GM12878 (cell line): ENCODE measurements at places on chromosomes 16 and 17. TPM values are rescaled to one million over a fixed set of nuclear protein-coding genes. Genes with fewer than 3 reads are reported as not detected.

GRCh38 chr17:64001091-64001579 lies 3.0 kb downstream of the PRR29 start:
- peaks cover 15% of the 10 kb centered on the region for H3K36me3 ChIP-seq
- H3K4me1 ChIP-seq = peaks cover 4% of the 10 kb centered on the region
- no peak overlapping the region for H3K27ac ChIP-seq
- H3K27me3 ChIP-seq = peaks cover 3% of the 10 kb centered on the region; the same call in 1 of the 2 replicates
- no peak for DNase-seq

GAS2L2 gene
- not detected in 2 replicates for total RNA-seq

DNA sequence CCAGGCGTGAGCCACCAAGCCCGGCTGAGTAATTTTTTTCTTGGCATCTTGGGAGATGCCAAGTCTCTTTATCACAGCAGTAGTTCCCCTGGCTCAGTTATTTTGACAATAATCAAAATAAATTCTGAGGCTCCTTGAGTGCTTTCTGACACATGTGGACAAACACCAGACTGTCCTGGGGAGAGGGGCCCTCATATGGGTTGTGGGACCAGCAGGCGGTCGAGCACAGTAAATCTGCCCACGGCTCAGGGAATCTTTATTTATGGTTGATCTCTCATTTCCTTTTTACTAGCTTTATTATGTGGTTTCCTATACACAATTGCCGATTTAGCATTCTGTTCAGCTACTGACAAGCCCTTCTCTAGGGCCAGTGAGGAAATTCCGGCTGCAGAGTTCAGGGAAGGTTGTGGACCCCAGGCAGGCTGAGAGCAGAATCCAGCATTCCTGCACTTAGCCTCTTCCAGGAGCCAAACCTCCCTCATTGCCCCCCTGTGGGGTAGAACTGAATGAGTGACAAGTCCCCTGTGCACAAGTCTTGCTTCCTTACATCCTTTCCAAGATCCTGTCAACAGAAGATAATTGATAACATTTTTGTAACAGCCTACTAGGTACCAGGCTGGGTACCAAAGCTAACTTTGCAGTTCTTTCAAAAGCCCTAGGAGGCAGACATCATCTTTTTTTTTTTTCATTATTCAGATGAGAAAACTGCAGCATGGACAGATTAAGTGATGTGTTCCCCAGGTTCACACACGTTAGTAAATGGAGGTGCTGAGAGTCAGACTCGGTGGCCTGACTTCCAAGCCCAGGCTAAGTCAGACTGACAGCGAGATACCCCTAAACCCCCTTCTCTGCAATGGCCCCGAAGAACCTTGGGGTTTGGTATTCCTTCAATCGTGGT lies 40.2 kb downstream of the HS3ST3B1 start:
- H3K27ac ChIP-seq = no peak overlapping the region
- H3K4me1 ChIP-seq = 0 out of 2 replicates have a peak, but pooled peaks cover 3% of the 10 kb centered on the region
- no peak for DNase-seq
- no peaks in the 10 kb centered on the region for H3K36me3 ChIP-seq

DNA sequence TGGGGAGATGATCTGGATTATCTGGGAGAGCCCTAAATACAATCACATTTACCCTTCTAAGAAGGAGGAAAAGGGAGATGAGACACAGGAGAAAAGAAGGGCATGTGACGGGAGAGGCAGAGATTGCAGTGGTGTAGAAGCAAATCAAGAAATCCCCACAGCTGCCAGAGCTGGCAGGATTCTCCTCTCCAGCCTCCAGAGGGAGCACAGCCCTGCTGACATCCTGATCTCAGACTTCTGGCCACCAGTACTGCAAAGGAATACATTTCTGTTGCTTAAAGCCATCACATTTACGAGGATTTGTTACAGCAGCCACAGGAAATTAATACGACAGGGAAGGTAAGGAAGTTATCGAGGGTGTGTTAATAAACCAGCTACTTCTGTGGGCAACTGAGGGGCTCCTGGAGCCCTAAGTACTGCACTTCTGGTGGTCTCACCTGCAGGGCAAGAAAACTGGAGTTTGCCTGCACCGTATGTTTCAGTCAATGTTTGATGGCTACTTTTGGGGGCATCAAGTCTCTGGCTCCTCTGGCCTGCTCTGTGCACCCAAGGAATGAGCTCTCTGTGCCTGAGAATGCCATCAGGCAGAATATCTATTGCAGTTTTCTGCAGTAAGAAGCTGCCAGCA lies 22.9 kb upstream of the CDH13 start:
- no peak overlapping the region for H3K4me3 ChIP-seq
- no peaks in the 10 kb centered on the region for H3K4me1 ChIP-seq
- DNase-seq = no peak
- no peak overlapping the region for H3K27ac ChIP-seq
- no peaks in the 10 kb centered on the region; the same call in 1 of the 2 replicates for H3K27me3 ChIP-seq
- no peaks in the 10 kb centered on the region for H3K36me3 ChIP-seq

CBLN1 gene
- not detected in 2 replicates for total RNA-seq
